CD4-positive, alpha-beta T cell treated with Interleukin-15 for 4 hours (primary cell): ENCODE measurements at places on chromosomes 3 and 15.

GRCh38 chr15:68383161-68384074 lies 48.5 kb downstream of the ITGA11 start:
- peak; percentile 55 for DNase-seq

- no peak for DNase-seq
Measured at GRCh38 chr3:161393803-161394202, 22.5 kb upstream of the SPTSSB start.

GRCh38 chr15:94174399-94174802 lies 57.0 kb upstream of the MCTP2 start:
- peak; percentile 6 for DNase-seq

DNA sequence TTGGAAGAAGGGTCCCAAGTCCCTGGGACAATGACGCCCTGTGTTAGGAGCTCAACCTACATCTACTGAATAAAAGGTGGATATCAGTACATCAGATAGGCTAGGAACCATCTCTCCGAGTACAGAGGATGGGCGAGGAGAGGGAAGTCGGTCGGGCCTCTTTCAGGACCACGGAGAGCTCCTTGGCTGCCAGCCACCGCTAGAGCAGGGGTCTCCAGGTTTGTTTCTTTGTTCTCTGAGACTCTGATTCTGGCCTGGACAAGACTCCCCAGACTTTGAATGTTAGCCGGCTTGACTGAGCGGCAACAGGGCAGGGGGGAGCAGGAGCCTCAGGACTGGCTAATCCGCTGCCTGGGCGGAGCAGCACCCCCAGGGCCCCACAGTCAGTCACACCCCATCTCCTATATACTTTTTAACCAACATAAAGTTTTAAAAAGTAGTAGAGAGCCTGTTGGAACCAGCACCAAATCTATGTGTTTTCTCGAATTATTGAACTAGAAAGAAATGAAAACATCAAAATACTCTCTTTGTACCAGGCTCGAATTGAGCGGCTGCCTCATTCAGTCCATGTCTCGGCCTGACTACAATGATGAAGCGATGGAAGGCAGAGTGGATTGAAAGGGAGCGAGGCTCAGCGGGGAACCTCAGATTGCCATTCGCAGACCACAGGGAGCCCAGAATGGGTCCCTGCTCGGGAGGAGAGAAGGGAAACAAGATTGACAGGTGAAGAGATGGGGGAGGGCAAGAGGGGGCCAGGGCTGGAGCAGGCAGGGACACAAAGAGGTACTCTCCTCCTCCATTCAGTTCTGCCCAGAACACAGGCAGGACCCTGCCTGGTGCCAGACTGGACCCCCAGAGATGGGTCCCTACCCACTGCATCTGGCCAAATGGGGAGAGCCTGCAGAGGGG lies 131.6 kb downstream of the TPRA1 start:
- no peak for DNase-seq
